ENCODE measurements at places on chromosomes 4 and X. TPM values are rescaled to one million over a fixed set of nuclear protein-coding genes. Genes with fewer than 3 reads are reported as not detected.

FREM3 gene
- not detected for total RNA-seq

ADH7 gene
- total RNA-seq: not detected

DNA sequence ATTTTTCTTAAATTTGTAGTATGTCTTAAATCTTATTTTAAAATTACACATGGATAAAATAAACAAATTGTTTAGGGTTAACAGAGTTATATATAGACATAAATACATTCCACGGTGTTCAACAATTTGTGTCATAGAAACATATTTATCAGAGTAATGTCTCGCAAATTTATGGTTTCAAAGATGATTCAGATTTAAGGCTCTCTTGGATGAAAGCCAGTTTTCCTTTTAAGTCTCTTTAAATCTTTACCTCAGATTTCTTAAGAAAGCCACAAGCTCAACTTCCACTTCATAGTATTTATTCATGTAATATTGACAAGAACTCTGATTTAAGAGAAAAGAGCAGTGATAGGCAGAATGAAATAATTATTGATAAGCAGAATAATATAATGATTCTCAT, 1254.8 kb upstream of the ADGRL3 start:
- no peak overlapping the region for H3K4me3 ChIP-seq
- no peaks in the 10 kb centered on the region for H3K27me3 ChIP-seq
- H3K4me1 ChIP-seq: no peaks in the 10 kb centered on the region
- no peaks in the 10 kb centered on the region for H3K36me3 ChIP-seq
- no peak overlapping the region for H3K27ac ChIP-seq
- DNase-seq: no peak

HSFX2 gene
- 0.51 TPM for total RNA-seq

DNA sequence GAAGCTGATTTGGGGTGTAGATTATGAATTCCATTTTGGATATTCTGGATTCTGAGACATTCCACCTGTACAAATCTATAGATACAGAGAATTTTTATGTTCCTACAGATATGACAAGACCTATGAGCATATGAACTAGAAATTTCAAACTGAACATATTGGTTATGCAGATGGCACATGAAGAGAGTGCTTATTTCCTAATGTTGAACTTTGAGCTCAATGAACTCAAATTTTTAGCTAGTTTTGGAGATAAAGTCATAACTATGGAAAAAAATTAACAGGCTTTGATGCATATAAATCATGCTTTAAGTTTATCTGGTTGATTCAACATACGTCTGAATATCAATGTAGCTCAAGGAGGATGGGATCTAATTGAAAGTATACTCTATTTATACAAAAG, 8.9 kb downstream of the CHIC2 start:
- no peak overlapping the region for H3K27ac ChIP-seq
- no peaks in the 10 kb centered on the region for H3K27me3 ChIP-seq
- H3K4me1 ChIP-seq: peaks cover 57% of the 10 kb centered on the region
- DNase-seq: no peak
- H3K4me3 ChIP-seq: no peak overlapping the region

FAAH2 gene
- 3.1 TPM for total RNA-seq

DNA sequence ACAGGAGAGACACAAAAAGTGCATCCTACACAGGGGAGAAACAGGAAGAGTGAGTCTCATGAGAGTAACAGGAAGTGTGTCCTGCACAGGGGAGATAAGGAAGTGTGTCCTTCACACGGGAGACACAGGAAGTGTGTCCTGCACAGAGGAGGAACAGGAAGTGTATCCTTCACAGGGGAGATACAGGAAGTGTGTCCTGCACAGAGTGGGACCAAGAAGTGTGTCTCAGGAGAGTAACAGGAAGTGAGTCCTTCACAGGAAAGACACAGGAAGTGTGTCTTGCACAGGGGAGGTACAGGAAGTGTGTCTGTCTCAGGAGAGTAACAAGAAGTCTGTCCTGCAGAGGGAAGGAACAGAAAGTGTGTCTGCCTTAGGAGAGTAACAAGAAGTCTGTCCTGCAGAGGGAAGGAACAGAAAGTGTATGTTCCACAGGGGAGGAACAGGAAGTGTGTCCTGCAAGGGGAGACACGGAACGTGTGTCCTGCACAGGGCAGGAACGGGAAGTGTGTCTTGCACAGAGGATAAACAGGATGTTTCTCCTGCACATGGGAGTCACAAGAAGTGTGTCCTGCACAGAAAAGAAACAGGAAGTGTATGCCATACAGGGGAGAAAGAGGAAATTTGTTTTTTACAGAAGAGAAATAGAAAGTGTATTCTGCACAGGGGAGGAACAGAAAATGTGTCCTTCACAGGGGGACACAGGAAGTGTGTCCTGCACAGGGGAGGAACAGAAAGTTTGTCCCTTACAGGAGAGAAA, 102.0 kb downstream of the ARSF start:
- no peaks in the 10 kb centered on the region for H3K36me3 ChIP-seq
- no peak overlapping the region for H3K4me3 ChIP-seq
- H3K27ac ChIP-seq: no peak overlapping the region
- no peaks in the 10 kb centered on the region for H3K27me3 ChIP-seq

GNRHR gene
- not detected for total RNA-seq

DNA sequence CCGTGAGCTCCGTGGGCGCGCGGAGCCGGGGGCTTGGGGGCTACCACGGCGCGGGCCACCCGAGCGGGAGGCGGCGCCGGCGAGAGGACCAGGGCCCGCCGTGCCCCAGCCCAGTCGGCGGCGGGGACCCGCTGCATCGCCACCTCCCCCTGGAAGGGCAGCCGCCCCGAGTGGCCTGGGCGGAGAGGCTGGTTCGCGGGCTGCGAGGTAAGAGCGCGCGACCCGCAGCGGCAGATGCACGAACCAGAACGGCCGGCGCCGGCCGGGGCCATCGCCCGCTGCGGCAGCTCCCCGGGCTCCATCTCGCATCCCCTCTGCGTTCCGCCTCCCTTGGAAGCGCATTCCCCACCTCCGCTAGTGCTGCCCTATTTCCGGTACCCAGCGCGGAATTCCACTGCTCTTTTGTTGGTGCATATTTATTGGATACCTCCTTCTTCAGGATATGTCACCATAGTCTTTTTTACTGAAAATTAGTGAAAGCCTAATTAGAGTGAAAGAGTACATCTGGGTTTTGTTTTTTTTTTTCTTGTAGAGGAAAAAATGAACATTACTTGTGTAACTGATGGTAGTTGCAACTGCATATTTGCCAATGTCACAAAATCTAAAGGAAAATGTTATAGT, 797 bp downstream of the PKD2 start:
- peak overlapping the region; percentile 47 for H3K27ac ChIP-seq
- DNase-seq: no peak
- no peaks in the 10 kb centered on the region for H3K36me3 ChIP-seq
- peak overlapping the region; percentile 87 for H3K4me3 ChIP-seq

DNA sequence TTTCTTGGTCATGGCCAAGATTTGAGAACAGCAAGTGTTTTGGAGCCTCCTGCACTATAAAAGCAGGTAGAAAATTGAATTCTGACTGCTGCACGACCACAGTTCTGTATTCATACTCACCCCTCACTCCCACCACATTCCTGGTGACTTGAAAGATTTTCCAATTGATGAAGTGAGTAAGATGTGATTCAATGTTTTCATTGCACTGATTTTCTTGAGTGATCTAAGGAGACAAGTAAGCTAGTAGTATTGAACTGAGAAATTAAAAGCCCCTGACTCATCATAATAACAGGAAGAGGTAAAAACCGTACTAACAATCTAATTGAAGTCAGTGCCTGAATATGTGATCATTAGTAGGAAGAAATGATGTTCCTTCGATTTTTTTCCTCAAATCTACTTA, 6.1 kb upstream of the SEC24D start:
- DNase-seq: no peak
- H3K27me3 ChIP-seq: no peaks in the 10 kb centered on the region
- no peaks in the 10 kb centered on the region for H3K36me3 ChIP-seq
- H3K4me3 ChIP-seq: no peak overlapping the region

DNA sequence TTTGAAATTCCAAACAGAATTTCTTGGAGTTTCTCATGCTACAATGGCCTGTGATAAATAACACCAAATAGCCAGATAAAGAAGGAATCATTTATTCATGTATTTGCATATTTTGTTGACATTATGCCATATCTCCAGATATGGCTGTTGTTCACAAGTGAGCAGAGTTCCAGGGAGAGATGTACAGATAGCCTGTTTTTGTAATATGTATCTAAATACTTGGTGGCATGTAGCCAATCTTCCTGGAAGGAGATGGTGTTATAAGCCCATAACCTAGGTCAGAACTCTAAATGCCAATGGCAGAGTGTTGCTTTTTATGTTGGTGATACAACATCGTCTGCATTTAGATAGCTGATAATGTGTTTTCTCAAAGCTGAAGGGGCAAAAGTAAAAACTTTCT, 292.2 kb downstream of the FBXO8 start:
- no peaks in the 10 kb centered on the region for H3K4me1 ChIP-seq
- H3K27ac ChIP-seq: no peak overlapping the region
- no peaks in the 10 kb centered on the region for H3K27me3 ChIP-seq
- H3K36me3 ChIP-seq: no peaks in the 10 kb centered on the region
- DNase-seq: no peak

GRCh38 chr4:182179105-182179504, 64.1 kb upstream of the TENM3 start:
- H3K4me3 ChIP-seq: no peak overlapping the region
- no peaks in the 10 kb centered on the region for H3K4me1 ChIP-seq
- H3K27me3 ChIP-seq: no peaks in the 10 kb centered on the region
- no peaks in the 10 kb centered on the region for H3K36me3 ChIP-seq
- H3K27ac ChIP-seq: no peak overlapping the region

PARM1 gene
- total RNA-seq: 6.7 TPM

- H3K27ac ChIP-seq: no peak overlapping the region
- peaks cover 6% of the 10 kb centered on the region for H3K4me1 ChIP-seq
- DNase-seq: peak; percentile 14
These were observed 36.7 kb downstream of the FGFRL1 start for GRCh38 chr4:1047976-1048772.

DCAF16 gene
- 42.9 TPM for total RNA-seq

DNA sequence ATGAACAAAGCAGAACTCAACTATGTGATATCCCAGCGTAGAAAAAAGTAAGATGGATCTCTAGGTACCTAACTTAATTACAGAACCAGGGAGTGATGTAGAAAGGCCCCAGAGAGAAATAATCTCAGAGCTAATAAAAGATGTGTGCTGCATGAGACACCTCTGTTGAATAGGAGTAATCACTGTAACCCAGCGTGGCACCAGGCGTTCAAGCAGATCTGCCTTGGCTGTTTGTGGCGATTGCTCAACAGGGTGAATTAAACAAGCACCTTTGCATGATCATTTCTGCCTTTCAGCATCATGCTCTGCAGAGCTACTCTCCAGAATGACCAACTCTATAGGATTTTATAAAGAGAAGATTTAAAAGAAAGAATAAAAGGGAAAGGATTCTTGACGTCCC, 81.7 kb upstream of the KCNIP4 start:
- H3K4me1 ChIP-seq: no peaks in the 10 kb centered on the region
- H3K27me3 ChIP-seq: no peaks in the 10 kb centered on the region

UGT2B15 gene
- 0.44 TPM for total RNA-seq

MOSPD2 gene
- 19.7 TPM for total RNA-seq

COX7B2 gene
- not detected for total RNA-seq

- DNase-seq: no peak
- peaks cover 27% of the 10 kb centered on the region for H3K27me3 ChIP-seq
- no peak overlapping the region for H3K4me3 ChIP-seq
- no peaks in the 10 kb centered on the region for H3K36me3 ChIP-seq
- no peaks in the 10 kb centered on the region for H3K4me1 ChIP-seq
- no peak overlapping the region for H3K27ac ChIP-seq
These were observed 6.5 kb downstream of the C4orf50 start for GRCh38 chr4:6011686-6012085.

DNA sequence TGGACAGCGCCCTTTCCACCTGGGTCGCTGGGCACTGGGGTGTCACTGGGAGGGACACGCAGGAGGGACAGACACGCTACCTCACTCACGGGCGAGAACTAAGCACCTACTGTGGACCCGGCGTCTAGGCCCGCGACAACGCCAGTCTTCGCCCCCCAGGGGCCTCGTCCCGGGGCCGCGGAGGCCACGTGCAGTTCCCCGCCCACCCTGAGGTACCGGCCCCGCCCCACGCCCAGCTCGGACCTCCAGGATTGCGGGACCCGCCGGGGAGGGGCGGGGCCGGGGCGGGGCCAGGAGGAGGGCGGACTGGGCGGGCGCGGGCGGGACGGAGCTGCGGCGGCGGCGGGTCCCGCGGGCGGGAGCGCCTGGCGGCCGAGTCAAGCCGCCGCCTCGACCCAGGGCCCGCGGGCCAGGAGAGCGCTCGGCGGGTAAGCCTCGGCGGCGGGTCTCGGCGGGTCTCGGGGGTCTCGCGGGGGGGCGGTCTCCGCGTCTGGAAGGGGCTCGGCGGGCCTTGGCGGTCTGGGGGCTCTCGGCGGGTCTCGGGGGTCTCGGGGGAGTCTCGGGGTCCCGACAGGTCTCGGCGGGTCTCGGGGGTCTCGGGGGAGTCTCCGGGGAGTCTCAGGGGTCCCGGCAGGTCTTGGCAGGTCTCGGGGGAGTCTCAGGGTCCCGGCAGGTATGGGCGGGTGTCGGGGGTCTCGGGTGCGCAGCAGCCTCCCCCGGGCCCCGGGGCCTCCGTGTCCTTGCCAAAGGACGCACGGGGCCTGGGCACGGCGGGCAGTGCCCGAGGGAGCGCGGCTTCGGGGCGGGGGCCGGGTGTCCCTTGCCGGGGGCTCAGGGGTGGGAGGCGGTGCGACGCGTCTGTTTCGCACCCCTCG, at the start of gene SH3BP2:
Gene SH3BP2 (plus strand): TSS at position 375 of the 875 bp plus-strand sequence. CDS start 27,533 bp downstream, outside the sequence.
- no peaks in the 10 kb centered on the region for H3K36me3 ChIP-seq
- H3K4me3 ChIP-seq: peak within 1 kb of the TSS; percentile 87
- H3K27me3 ChIP-seq: no peaks in the 10 kb centered on the region
- peak; percentile 69 for DNase-seq
- peaks cover 82% of the 10 kb centered on the region for H3K4me1 ChIP-seq

DNA sequence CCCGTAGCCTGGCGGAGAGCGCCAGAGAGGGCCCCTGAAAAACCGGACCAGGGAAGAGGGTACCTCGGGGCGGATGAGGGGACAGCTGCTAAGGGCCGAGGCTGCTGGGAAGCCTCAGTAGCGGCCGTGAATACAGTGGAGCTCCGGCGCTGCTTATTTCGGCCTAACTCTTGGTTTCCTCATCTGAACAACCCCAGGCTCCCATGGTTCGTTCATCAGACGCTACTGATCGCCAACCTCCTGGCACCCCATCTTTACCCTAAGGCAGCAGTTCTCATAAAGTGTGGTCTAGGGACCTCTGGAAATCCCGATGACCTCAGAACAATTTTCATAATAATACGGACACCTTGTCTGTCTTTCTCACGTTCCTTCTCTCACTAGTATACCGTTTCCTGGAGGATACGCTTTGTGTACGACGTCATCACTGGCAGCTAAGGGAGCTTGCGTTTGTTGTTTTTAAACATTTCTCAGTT, 645 bp upstream of the RAB28 start:
- no peak for DNase-seq
- H3K36me3 ChIP-seq: peaks cover 5% of the 10 kb centered on the region
- peak overlapping the region; percentile 96 for H3K4me3 ChIP-seq
- H3K4me1 ChIP-seq: peaks cover 21% of the 10 kb centered on the region
- peak overlapping the region; percentile 99 for H3K27ac ChIP-seq

FAM53A gene
- 1.2 TPM for total RNA-seq

Measured in activated B cell treated with CpG ODN at 0.5 μM for 24 hours (primary cell).